ENCODE measurements at places on chromosomes 13 and 19. TPM values are rescaled to one million over a fixed set of nuclear protein-coding genes. Genes with fewer than 3 reads are reported as not detected.

Gene KLK10
- 0.18 TPM for polyA plus RNA-seq

DNA sequence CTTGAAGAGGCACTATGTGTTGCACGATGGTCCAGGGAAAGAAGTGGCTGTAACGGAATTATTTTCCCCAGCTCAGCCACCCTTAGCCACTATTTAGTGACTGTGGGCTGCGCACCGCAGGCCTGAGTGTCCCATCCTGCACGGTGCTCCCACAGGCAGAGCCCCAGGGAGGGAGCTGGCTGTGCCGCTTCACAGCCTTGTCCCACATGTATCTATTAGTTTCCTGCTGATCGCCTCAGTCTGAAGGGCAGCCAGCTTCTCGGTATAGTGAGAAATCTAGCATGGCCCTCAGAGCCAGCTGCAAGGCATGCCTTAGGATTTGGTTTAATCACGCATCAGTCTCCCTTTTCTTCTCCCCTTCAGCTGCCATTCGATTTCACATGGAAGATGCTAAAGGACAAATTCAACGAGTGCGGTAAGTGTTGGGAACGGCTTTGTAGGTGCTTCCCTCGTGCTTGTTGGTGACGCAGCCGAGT lies 15.7 kb downstream of the PRAM1 start:
- DNase-seq = no peak

- DNase-seq = no peak
Measured at GRCh38 chr13:20016649-20017364, 58.3 kb downstream of the ZMYM2 start.

DNA sequence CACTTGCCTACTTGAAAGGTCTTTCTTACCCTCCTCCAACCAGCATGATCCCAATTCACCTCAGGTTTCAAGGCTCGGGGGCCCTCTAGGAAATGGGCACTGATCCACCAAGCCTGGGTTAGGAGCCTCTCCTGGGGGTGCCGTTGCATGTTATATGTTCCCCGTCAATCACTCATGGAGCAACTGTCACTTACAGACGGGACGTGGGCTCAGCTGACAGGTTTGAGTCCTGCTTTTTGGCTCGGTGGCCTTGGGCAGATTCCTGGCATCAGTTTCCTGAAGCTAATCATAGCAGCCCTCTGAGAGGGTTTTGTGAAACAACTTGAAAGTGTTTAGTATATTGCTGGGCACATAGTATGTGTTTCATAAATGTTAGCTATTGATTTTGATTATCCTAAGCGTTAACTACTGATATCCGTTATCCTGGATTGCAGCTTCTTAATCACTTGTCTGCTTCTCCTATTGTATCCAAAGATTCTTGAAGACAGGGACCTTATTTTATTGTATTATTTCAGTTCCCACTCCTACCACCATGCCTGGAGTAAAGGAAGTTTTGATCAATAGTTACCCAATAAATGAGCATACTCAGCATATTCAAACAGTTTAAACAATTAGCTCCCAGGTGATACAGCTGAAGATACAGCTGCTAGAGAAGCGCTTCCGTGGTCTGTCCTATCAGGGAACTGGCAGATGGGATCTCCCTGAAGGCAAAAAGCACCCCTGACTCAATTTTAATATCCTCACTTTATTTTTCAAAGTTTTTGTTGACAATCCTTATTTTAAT lies 57.9 kb downstream of the RFC3 start:
- no peak for DNase-seq

DNA sequence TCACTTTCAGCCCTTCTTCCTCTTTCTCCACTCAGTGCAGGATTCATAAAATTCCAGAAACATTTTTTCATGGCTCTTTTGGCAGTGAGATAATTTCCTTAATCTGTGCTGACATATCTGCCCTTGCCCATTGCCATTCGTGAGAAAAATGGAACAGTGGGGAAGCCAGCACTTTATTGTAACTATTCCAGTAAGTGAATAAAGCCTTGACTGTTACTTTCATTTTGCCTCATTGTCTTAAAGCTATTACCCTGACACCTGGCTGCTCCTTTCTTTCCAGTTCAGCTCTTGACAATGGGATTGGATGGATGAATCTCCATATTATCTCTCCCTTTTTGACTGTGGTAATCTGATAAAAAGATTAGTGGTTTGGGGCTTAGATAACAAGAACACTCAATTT lies 1068.1 kb upstream of the PCDH20 start:
- no peak for DNase-seq

DNA sequence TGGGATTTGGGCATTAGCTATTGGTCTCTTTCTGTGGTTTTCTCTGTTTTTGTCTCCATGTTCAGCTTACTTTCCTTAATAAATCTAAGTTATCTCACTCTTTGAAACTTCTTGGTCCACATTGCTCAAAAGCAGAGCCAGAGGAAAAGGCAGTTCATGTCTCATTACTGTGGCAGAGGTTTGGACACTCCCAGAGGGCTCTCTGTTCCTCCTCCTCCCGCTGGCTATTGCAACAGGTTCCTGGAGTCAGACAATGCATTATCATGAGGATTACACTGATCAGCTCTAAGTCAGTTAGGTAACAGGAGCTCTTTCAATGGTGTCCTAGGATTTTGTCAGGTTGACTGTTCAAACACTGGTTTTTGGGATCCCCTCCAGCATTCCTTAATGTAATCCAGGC lies 298.8 kb downstream of the NDFIP2 start:
- no peak for DNase-seq

DNA sequence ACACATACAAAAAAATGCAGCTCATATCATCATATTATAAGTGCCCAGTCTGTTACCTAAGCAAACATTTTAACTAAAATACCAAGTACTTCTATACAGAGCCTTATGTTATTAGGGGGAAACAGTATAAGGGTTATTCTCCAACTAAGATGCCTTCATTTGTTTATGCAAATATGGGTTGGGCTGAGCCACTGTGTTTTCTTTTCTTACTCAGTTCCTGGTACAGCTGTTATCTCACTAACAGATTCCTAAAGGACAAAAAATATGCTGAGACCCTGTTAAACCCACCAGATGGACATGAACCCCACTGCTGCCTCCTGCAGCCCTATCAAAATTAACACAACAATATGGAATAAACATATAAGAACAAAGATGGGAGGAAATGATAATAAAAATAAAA lies 34.5 kb upstream of the SMAD9 start:
- DNase-seq = no peak

DNA sequence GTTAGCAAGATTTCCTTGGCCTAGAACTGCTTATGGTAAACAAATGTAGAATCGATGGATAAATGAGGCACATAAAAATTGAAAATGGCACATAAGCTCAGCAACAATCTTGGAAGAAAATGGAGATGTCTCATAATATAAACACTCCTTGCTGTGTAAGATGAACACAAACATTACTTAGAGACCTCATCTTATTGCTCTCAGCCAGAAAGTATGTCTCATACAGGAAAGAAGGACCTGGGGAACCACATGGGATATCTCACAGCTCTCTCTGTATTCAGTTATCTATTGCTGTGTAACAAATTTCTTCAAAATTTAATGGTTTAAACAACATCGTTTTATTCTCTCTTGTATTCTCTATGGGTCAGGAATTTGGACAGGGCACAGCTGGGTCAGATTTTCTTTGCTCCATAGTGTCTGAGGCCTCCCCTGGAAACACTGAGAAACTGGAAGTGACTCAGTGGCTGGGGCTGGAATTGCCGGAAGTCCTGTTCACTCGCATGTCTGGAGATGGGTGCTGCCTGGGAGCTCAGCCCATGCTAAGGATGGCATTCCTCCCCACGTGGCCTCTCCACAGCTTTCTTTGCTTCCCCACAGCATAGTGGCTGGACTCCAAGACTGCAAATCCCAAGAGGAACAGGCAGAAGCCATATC lies 105.1 kb downstream of the NUFIP1 start:
- DNase-seq = no peak

- DNase-seq = no peak
Measured at GRCh38 chr13:44471686-44472085, 98.1 kb downstream of the SERP2 start.

- no peak for DNase-seq
Measured at GRCh38 chr13:110699148-110700145, 6.5 kb downstream of the CARS2 start.

DNA sequence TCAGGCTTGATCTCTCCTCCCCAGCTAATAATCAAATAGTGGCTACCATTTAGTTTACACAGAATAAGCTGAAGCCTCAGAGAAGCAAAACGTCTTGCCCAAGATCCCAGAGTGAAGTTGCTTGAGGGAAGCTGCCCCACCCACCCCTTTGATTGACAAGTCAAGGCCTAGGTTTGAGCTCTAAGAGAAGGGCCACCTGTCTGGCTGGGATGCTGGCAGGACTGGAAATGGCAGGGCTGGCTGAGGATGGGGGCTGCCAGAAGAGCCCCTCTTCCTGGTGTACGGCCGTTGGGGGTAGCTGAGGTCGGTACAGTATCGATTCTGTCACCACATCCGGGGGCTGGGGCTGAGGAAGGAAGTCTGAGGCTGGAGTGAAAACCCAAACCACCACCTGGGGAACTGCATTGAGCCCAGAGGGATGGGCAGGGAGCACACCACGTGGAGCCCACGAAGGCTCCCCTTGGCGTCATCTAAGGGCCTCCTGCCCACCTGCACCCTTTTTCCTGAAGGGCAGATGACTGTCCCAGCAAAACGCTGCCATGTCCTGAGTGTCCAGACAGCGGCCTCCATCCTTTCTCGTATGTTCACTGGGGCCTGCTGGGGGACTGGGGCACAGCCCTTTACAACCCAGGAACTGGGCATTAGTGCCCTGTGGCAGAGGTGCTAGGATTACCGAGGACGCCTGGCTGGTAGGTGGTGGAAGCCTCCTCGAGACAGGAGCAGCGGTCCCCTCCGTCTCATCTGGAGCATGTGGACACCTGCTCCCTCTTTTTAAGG lies 1.4 kb upstream of the PRKD2 start:
- DNase-seq = no peak

Gene AXL
- polyA plus RNA-seq = 32.1 TPM

Gene ZNF850
- 3.4 TPM for polyA plus RNA-seq

DNA sequence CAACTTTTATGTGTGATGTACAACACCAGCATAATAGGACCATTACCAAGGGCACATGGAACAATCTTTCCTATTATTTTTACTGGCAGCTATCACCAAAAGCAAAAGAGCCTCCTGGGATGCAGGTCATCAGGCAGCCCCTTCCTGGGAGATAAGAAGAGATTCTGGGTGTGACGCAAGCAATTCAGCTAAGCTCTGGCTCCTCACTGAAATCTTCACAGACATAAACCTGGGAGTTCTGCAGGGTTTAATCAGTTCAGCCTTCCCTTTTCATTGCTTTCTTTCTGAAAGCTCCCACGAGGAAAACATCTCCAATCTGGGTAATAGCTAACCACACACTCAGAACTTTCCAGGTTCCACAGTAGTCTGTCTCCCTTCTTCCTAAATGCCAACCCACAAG lies 341.1 kb downstream of the ENOX1 start:
- DNase-seq = no peak

Gene LRRC63
- polyA plus RNA-seq = 0.11 TPM

- no peak for DNase-seq
Measured at GRCh38 chr19:50317115-50317514, 12.1 kb downstream of the KCNC3 start.

Gene LGALS4
- 0.72 TPM for polyA plus RNA-seq

Gene MATK
- 1.0 TPM for polyA plus RNA-seq

Gene CLEC17A
- 0.17 TPM for polyA plus RNA-seq

- no peak for DNase-seq
Measured at GRCh38 chr13:23488442-23488841, 54.9 kb upstream of the SACS start.

DNA sequence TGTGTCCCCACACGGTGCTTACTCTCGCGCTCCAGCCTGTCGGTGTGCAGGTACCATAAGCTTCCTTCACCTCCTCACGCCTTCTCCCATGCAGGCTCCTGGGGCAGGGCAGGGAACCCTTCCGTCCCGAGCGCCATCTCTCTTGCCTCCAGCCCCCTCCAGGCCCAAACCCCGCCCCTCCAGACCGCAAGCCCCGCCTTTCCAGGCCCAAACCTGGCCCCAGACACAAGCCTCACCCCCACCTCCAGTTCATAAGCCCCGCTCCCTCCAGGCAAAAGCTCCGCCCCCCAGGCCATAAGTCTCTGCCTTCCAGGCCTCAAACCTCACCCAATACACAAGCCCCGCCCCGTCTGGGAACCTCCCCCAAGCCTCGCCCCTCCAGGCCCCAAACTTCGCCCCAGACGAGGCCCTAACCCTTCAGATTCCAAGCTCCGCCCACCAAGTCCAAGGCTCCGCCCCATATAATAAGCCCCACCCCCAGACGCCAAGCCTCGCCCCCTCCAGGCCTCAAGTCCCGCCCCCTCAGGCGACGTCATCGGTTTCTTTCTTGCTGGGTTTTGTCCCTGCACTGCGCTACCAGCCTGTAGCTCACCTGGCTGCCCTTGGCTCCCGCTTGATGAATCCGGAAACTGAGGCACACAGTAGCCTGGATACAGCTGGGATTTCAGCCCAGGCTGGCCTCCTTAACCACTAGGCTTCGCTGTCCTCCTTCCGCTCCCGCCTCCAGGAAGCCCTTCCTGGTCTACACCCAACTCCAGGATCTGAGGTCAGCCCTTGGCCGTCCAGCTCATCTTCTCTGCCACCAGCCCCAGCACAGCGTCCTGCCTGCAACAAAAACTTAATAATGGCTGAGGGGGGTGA lies 16.1 kb downstream of the MKNK2 start:
- no peak for DNase-seq

- DNase-seq = no peak
Measured at GRCh38 chr13:48864100-48864499, 111.6 kb upstream of the FNDC3A start.

GRCh38 chr13:52862358-52863206 lies 14.1 kb upstream of the PCDH8 start:
- DNase-seq = no peak

- no peak for DNase-seq
Measured at GRCh38 chr13:67139551-67139950, 90.6 kb downstream of the PCDH9 start.

DNA sequence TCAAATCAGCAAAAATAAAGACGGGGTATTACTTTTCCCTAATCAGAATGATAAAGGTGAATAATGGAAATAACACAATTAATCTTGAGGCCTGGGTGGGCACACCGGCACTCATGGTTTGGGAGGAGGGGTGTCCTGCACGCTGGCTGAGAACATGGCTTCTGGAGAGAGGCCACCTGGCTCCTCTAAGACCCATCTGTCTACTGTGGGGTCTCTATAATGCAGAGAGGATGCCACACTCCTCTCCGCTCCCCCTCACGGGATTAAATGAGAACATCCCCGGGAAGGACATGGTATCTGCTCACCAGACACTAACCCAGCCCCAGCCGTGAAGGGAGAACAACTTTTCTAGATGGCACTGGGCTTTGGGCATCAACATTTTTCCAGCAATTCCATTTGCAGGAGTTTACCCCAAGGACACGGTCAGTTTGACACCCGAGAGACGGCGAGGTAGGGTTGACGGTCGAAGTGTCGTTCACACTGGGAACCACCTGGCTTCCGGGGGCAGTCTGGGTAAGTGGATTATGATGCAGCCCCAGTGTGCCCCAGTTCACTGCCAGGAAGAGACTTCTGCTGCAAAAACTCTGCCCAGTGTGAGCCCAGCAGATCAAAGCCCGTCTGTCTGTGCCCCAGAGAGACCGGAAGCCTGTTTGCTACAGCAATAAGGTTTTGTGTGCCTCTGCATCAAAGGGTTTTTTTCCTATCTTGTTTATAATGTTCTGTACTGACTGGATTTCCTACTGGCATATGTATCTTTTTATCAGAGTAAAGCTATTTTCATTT lies 56.6 kb downstream of the CEBPG start:
- DNase-seq = no peak

GRCh38 chr19:51166846-51167490 lies 24.9 kb downstream of the SIGLEC7 start:
- no peak for DNase-seq

Gene SELENOV
- polyA plus RNA-seq = 3.6 TPM

Measured in right renal cortex interstitium (tissue), 3 donors.